ACHN (cell line): ENCODE measurements at places on chromosomes 3 and 15.

DNA sequence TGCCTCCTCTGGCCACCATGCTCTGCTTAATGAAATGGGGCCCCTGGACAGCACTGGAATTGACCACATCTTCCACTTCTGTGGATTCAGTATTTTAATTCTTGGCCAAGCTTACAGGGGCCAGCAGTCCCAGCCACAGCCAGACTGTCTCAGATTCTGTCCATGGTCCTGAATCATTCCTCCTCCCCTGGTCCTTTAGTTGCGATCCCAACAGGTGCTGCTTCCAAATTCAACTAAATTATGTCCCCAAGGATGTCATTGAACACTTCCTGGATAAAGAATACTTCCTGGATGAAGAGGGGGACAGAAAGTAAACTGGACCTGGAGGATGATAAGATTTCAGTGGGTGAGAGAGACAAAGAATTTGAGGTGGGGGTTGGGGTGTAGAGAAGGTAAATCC is 111.1 kb upstream of the FOXB1 start:
- peak; percentile 11 for DNase-seq

DNA sequence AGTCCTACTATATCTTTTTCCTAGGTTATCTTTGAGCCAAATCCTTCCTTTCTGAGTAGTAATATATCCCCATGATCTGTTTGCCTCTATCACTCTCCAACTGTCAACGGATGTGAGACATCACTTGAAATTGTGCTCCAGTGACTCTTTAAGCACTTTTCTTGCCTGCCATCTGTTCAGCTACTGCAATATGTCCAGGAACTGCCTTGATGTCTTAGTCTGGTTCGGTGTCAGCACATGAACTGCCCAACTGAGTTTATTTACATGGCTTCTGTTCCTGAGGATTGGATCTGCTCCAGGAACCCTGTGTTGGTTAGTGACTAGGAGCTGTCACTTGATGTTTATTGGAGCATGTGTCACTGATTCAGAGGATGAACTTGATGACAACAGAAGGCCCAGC is 116.5 kb downstream of the SLC9A9 start:
- no peak for DNase-seq

DNA sequence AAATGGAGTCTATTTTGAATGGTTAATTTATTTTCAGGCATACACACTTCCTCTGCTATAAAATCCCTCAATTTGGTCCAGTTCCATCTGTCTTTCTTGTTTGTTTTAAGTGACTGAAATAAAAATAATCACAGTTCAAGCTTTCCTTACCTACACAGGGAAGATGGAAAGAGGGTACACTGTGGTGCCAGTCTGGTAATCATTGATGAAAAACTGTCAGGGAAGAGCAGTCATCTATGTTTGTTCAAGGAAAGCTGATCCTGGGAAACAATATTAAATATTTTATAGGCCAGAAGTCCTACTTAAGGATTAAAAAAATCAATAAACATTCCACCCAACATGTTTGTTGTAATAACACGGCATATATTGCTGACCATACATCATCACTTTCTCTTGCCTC is 115.2 kb upstream of the KCNMB2 start:
- DNase-seq: peak; percentile 34

DNA sequence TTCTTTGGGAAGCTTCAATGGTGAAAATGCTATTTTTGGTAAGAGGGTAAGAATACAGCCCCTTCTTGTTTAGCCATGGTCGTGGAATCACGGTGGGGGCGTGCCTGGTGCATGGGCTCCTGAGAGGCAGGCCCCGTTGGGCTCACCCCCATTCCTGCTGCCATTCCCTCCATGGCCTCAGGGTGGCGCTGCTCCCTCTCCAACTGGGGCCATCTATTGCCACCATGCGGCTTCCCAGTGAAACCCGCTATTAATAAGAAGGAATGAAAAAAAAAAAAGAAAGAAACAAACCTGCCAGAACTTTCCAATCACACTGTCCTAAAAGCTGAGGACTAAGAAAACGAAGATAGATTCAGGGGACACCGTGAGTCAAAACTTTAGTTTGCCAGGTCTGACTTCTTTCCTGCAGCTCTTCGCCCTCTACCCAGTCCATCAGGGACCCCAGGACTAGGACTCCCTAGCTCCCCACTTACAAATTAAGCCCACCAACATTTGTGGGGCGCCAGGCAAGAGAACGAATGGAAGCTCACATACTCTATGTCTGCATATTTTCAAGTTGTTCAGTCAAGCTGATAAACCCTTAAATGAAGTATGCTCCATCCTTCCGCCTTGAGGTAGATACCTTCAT is 30.6 kb upstream of the ABHD2 start:
- DNase-seq: peak; percentile 76

DNA sequence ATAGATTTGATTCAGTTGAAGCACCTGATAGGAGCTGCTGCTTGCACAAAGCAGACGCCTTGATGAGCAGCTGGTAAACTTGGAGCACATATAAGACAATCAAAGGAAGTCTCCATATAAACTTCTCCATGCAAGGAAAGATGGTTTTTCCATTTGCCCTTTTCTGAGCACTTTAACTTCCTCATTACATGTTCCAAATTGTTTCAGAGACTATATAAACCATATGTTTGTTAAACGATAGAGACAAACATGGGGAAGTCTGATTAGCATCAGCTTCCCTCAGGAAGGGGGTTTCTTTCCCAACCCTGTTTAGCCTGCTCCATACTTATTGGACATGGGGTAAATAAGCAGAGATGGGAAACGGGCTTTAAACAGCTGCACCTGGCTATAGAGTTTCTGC is 88.0 kb downstream of the DHX36 start:
- DNase-seq: no peak

DNA sequence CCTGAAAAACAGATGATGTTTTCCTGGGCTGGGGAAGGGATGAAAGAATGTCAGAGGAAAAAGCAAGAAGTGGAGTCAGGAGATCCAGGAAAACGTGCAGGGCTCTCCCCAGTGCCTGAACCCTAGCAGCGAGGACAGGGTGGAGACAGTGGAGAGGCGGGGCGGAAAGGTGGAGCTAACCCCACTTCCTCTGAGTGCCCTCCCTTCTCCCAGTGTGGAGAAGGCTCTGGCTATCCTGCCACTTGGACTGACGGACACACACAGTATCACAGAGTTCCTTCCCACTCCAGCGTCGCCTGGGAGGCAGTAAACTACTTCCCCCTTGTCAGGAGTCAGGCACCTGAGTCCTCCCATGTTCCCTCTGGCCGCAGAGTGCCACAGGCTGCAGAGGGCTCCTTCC is 125.3 kb upstream of the CHRNA7 start:
- DNase-seq: no peak

GRCh38 chr15:85480923-85481322 is 100.5 kb downstream of the AKAP13 start:
- no peak for DNase-seq

- DNase-seq: no peak
Measured at GRCh38 chr3:52679199-52679538, 6.5 kb downstream of the PBRM1 start.

GRCh38 chr3:58647381-58648141 is 19.0 kb downstream of the FAM3D start:
- no peak for DNase-seq

DNA sequence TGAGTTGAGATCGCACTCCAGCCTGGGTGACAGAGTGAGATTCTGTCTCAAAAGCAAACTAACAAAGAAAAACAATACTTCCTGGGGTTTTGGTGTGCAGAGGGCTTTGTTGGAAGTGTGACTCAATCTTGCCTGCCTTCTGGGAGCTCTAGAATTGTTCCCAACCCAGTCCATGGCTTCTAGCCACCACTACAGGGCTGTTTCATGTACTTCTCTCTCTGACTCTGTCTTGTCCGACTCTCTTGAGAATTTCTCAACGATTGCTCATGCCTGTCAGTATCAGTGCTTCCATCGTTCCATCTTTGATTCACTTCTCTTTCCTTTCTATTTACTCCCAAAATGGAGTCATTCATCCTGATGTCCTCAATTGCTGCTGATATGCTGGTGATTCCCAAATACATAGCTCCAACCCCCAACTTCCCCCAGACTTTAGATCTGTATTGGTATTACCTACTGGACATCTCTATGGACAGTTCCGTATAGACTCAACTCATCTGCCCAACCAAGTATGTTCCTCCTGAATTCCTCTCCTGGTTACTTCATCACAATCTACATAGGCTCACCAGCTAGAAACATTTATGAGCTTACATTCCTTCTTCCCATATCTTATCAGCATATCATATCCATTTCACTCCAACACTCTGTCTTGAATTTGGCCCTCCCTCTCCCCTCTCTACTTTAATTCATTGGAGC is 1.8 kb upstream of the AP2M1 start:
- no peak for DNase-seq

DNA sequence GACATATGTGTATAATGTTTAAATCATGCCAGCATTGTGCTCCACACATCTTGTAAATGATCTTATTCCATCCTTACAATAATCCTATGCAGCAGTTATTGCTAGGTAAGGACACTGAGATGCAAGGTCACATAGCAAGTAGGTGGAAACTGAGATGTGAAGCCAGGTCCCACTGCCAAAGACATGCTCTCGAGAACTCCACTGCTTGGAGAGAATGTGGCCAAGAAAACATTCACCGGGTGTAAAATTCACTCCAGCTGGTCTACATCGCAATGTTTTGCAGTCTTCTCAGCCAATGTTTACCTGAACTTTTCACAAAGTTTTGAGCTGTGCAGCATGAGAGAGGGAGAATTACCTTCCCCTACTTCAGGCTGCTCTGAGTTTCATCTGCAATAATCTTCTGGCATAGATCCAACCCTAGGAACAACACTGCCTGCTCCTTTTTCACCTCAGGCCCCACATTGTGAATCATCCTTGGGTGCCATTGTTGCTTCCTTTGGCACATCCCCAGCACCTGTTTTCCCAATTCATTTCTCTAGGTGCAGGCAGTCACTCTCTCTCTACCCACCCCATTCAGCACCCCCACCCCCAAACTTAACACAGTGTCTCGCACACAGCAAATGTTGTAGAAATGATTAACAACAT is 53.5 kb upstream of the PRTG start:
- no peak for DNase-seq

- DNase-seq: no peak
Measured at GRCh38 chr15:89196994-89197393, 24.4 kb downstream of the RLBP1 start.

- no peak for DNase-seq
Measured at GRCh38 chr3:46334741-46335478, 19.0 kb upstream of the CCR2 start.

- peak; percentile 23 for DNase-seq
Measured at GRCh38 chr15:49620199-49620598, 419 bp downstream of the FAM227B start.

DNA sequence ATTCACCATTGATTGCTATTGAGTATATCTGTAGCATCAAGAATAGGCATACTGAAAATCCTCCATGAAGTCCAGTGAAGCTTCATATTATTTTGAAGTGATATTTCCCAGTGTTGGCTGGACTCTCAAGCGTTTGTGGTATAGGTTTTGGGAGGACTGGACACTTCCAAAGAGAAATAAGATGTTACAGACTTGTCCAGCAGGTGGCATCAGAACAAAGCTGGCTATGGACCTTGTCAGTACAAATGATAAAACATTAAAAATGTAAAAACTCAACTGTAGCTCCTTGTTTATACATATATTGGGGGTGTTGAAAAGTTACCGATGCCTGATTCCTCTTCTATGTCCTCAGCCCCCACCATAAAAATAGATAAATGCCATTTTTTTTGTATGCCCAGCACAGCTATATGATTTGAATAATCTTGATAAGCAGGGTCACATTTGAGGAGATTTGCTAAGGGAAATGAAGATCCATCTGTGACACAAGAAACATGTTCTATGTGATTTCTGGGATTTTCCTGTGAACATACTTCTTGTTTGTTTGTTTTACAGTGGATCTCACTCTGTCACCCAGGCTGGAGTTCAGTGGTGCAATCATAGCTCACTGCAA is 54.5 kb upstream of the GOLGA6B start:
- DNase-seq: peak; percentile 53

GRCh38 chr15:99474909-99475753 is 90.7 kb upstream of the MEF2A start:
- DNase-seq: no peak

GRCh38 chr3:5250467-5251195 is 63.1 kb downstream of the EDEM1 start:
- DNase-seq: no peak

- DNase-seq: no peak
Measured at GRCh38 chr3:33729993-33730392, 11.9 kb upstream of the CLASP2 start.

GRCh38 chr3:97815149-97815917 is 6.5 kb upstream of the CRYBG3 start:
- peak; percentile 49 for DNase-seq

- DNase-seq: no peak
Measured at GRCh38 chr3:172839679-172840078, 89.2 kb downstream of the ECT2 start.

DNA sequence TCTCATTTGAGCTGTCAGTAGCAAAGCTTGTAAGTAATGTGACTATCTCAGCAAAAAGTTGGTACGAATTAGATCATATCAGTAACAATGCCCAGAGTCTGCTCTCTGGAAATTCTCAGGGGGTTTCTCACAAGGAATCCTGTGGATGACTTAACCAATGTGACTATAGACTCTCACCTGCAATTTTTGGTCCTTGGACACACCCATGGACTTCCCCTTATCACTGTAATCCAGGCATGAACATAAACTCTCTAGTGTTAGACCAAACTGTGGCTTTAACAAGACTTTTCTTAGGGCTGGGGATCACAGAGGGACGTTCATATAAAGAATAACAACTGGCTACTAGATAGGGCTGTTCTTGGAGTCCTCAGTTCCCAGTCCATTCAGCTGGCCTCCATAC is 3.9 kb upstream of the ZNF80 start:
- DNase-seq: no peak

- DNase-seq: no peak
Measured at GRCh38 chr3:37198996-37199395, 24.6 kb upstream of the LRRFIP2 start.

DNA sequence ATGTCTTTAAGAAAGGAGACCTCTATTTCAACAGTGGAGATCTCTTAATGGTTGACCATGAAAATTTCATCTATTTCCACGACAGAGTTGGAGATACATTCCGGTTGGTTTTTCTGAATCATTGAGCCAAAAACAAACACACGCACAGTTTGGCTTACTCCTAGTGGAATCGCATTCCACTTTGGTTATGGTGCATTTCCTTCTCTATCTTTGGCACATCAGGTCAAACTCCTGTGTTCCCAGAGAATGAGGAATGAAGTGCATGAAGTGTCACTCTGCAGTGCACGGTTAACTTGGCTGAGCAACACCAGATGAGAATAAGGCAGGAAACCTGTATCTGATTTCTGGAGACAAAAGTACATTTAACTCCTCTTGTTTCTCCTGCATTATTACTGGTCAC is 38.5 kb downstream of the HDC start:
- DNase-seq: peak; percentile 83

GRCh38 chr3:135440233-135440632 is 525.3 kb upstream of the PPP2R3A start:
- no peak for DNase-seq
